ENCODE measurements at places on chromosomes 12 and 14.

DNA sequence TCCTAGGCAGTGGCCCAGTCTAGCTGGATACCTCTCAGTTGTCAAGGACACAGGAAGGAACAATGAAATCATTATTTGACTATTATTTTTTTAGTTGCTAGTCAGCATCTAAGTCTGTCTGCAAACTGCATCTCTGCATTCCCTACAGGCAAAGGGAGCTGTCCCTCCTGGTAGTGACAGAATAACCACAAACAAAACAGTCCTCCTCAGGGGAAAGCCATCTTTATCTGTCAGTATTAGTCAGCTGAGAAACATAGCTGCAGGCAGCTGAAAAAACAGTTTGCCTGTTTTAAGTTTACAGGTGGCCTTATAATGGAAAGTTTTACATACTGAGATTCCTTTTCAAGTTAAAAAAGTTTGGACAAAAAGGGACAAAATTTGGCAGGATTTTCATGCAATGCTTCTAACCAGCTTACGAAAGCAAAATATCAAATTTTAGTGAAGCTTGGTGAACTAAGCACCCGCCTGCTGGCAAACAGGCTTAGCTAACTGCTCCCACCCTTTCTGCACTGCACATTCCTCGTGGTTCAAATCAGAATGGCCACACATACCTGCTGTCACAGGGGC lies 29.5 kb downstream of the SLC25A21 start:
- DNase-seq = no peak

GRCh38 chr12:110286623-110287022 lies 5.6 kb downstream of the ATP2A2 start:
- peak; percentile 95 for DNase-seq

DNA sequence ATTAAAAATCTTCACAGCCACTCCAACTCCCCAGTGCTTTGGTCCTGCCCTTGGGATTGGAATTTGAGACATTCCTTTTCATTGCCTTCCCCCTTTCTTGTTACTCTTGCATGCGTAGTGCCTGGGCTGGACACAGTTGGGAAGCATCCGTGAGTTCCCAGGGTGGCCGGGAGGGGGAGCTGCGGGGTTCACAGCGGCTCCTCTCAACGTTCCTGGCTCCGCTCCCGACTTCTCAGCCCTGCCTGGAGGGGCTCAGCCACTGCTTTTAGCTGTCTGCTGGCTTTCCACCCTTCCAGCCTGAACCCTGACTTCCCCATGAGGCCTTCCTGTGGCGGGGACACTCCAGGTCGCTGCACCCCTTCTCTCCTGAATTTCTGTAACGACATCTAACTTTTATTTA lies 3.2 kb downstream of the TEX52 start:
- DNase-seq = peak; percentile 35

DNA sequence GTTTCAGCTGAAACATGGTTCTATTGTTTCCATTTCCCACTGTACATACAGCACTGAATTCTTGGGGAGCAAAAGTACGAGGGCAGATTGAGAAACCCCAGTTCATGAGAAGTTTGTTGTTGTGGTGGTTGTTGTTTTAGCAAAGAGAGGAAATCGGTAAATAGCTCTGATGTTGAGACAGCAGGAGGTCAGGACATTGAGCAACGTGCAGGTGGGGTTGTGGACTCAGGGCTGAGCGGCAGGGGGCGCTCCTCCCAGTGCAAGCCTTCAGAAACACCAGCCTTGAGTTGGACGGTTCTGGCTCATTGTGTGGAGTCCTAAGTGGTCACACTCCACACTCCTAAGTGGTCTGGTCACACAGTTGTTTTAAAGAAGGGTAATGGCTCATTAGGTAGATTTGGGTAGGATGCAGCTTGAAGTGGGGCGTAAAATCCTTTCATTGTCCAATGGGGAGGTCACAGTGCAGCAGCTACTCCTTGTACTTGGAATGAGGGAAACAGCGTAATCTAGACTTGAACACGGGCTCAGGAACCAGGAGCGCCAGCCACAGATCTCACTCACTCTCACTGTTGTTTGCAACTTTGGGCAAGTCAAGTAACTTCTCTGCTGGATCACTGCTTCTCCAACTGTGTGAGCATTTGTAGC lies 14.5 kb upstream of the PWP1 start:
- DNase-seq = peak; percentile 26

- no peak for DNase-seq
Measured at GRCh38 chr12:97797473-97797872, 334.9 kb downstream of the RMST start.

- no peak for DNase-seq
Measured at GRCh38 chr14:36056845-36057244, 119.7 kb downstream of the PTCSC3 start.

DNA sequence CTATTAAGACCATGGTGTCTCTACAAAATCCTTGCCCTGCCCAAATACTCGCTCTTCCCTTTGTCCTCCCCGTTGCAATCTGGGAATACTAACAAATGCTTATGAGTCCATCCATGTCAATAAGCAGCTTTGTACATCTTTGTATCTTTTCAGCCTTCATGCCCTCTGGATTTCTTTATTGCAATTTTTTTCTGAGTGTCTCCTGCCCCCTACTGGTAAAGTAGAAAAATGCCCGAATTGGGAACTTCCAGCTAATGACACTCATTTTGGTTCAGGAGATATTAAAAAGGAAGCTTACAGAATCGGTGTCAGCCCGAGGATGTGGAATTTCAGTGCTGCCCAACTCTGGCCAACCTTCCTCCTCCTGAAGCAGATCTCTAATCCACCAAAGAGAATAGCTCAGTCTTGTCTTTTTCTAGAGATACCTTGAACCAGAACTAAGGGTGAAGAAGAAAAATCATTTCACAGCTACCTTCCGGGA lies 46.0 kb downstream of the SH2B3 start:
- DNase-seq = peak; percentile 68

DNA sequence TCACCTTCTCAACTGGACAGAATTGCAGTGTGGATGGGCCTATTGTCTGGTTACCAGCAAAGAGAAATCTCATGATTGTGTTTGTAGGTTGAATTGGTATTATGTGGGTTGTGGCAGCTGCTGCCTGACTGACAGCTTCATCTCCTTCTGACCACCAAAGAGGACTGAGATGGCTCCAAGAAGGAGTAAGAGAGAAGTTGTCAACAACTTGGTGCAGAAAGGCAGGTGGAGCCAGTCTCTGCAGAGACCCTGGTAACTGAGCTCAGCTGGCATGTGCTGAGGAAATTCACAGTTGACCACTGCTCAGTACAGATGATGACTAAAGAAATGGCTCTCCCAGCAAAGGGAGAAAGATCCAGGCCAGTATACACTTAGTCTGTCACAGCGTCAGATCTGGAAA lies 240.0 kb upstream of the AMIGO2 start:
- DNase-seq = no peak

- no peak for DNase-seq
Measured at GRCh38 chr12:22271023-22271422, 63.5 kb downstream of the ST8SIA1 start.

- peak; percentile 46 for DNase-seq
Measured at GRCh38 chr12:64608901-64609535, 1.3 kb upstream of the RASSF3 start.

DNA sequence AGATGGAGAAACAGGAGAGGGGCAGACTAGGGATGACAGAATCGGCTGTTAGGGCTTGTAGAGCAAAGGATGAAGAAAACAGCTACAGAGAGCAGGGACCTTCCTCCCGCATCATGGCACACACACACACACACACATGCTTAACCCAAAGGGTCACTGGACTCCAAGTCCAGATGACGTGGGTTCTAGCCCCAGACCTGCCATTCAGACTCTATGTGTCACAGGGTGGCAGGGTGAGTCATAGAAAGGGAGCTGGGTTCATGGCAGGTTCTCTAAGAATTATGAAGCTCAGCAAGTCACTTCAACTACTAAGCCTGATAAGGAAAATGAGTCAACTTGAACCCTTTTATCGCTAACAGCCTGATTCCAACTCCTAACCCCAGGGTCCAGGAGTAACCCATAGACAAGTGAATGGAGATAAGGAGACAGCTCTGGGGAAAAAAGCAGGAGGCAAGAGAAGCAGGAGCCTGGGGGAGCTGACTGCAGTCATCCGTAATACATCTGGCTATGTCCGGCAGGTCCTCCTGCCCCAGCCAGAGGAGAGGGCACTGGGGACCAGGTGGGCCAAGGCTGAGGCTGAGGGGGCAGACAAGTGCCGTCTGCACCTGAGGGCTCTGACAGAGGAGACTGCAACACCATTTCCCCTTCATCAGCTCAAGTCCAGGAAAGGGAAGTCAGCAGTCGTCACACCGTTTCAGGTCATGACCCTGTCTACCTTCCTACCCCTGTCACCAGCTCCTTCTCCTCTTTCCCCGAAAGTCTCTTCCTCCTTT lies 3.6 kb upstream of the TNFRSF1A start:
- DNase-seq = peak; percentile 90

DNA sequence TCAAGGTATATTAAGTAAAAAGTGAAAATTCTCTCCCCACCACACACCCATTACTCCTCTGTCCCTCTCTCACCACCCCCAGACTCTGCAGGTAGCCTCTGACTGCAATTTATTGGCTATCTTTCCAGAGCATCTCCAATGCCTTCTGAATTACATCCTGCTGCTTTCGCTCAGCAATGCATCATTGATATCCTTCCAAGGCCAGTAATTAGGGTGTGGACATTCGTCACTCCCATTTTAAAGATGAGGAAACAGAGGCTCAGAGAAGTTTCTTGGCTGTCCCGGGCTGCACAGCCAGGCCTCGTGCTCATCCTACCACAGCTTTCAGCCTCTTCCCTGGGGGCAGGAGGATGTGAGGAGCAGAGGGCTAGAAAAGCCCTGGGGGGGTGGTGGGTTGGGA lies 23.6 kb upstream of the PGF start:
- DNase-seq = no peak

GRCh38 chr14:51783765-51784164 lies 76.6 kb upstream of the GNG2 start:
- peak; percentile 92 for DNase-seq

DNA sequence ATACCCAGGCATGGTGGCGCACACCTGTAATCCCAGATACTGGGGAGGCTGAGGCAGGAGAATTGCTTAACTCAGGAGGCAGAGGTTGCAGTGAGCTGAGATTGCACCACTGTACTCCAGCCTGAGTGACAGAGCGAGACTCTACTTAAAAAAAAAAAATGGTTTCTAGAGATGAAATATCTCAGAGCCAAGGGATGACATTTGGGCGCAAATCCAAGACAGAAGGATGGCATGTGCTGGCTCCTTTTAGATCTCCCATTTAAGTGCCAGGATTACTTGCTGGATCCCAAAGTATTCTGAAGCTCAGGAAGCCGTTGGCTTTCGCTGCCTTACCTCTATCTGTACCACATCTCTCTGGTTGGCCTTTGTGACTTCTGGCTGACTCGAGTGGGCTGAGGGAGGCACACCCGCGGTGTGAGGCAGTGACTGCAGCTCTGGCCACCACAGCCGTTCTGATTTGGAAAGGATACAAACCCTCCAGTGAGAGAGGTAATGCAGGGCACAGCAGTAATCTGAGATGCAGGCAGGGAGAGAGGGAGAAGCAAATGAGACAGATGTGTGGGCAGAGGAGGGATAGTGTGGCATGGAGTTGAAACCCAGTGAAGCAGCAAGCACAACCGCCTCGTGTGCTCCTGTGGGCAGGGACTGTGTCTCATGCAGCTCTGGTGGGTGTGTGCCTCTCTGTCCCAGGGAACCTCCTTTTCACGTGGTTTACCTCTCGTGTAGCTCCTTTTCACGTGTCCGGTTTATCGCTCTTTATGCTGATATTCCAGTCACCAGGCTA lies 4.9 kb downstream of the B4GALNT3 start:
- no peak for DNase-seq

- no peak for DNase-seq
Measured at GRCh38 chr14:34733245-34733644, 18.9 kb upstream of the CFL2 start.

- DNase-seq = no peak
Measured at GRCh38 chr12:62767496-62767895, 167.5 kb downstream of the PPM1H start.

GRCh38 chr14:58977366-58977765 lies 211.1 kb upstream of the DAAM1 start:
- DNase-seq = peak; percentile 9

DNA sequence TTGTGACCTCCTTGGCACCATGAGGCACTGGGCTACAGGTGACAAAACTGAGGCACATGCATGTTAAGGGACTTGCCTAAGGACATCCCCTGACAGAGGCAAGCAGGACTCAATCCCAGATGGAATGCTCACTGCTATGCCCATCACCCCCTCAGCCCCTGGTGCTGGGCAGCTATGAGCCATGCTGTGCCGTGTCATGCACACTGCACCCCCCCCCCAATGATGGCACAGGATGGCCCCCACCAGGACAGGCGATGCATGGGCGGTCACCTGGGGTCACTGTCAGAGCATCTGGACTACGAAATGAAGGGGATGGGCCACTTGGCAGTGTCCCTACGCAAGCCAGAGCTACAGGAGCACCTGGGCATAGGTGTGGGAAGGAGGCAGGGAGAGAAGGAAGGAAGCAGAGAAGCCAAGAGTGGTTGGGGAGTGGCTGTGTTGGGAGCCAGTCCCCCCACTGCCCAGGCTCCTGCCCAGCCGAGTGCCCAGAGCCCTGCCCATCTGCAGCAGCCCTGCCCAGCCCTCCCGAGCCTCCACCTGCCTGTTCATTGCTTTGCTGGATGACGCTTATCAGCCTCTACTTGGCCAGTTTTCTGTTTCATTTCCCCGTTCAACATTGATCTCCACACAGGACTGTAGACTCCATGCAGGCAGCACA lies 84.9 kb upstream of the DIO3 start:
- DNase-seq = no peak

GRCh38 chr14:105581551-105582341 lies 55.4 kb downstream of the TMEM121 start:
- DNase-seq = no peak

- DNase-seq = no peak
Measured at GRCh38 chr12:69966839-69967238, 141.8 kb downstream of the MYRFL start.

GRCh38 chr12:121892673-121893561 lies 4.3 kb downstream of the PSMD9 start:
- DNase-seq = no peak

- no peak for DNase-seq
Measured at GRCh38 chr14:65015391-65015790, 28.7 kb downstream of the FNTB start.

DNA sequence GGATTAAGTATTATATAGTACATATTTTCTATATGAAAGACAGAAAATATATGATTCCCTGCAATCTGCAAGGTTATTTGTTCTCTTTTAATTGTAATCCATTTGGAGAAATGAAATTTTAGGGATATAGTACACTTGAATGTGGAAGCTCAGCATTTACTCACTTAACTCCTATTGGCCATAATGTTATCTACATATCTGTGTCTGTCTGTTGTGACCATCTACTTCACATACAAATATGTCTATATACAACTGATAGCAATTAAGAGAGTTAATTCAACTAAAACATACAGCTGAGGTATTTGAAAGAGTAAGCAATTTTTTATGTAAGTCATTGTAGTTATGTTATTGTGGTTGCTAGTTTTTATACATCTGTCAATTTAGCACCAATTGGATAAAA lies 12.9 kb downstream of the FOXG1 start:
- no peak for DNase-seq

DNA sequence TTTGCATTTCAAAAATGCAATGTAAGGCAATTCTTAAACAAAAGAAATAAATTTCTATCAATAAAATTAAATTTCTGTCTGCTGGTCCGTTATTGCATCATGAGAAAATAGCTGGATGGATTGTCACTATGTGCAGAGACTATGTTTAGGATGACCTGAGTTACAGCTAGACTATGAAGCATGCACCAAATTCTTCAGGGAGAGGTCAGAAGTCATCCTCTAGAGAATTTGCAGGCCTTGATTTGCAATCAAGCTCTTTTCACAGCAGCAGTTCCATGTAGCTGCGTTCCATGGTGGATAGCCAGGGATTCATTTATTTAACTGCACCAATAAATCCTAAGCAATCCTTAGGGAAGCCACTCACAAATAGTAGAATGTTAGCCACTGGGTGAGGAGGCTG lies 253.7 kb downstream of the MSRB3 start:
- no peak for DNase-seq

GRCh38 chr12:6494258-6494743 lies 399 bp downstream of the NCAPD2 start:
- no peak for DNase-seq

All from inflammatory macrophage treated with lipopolysaccharide for 4 hours (primary cell).